Stimulated activated CD8-positive, alpha-beta memory T cell treated with anti-CD3 and anti-CD28 coated beads, Interleukin-15, amount 100 ng/mL, for 24 hours (primary cell): ENCODE measurements at places on chromosomes 7 and 10.

DNA sequence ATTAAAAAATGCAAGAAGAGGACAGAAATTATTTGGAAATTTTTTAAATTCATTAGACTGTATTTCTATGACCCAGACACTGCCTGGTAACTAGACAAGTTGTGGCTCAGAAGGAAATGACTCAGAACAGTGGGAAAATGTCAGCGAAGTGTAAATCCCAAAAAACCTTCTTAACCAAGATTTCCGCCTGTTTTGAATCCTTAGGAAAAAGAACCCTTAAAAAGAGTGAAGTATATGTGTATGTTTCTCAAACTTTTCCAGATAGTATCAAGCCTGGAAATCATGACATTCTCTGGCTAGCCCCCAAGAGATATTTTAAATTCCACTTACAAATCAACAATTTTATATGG lies 42.7 kb upstream of the PLXNA4 start:
- DNase-seq, result no peak

- DNase-seq, result no peak
These were observed 121.9 kb downstream of the SMURF1 start for GRCh38 chr7:99021941-99022560.

DNA sequence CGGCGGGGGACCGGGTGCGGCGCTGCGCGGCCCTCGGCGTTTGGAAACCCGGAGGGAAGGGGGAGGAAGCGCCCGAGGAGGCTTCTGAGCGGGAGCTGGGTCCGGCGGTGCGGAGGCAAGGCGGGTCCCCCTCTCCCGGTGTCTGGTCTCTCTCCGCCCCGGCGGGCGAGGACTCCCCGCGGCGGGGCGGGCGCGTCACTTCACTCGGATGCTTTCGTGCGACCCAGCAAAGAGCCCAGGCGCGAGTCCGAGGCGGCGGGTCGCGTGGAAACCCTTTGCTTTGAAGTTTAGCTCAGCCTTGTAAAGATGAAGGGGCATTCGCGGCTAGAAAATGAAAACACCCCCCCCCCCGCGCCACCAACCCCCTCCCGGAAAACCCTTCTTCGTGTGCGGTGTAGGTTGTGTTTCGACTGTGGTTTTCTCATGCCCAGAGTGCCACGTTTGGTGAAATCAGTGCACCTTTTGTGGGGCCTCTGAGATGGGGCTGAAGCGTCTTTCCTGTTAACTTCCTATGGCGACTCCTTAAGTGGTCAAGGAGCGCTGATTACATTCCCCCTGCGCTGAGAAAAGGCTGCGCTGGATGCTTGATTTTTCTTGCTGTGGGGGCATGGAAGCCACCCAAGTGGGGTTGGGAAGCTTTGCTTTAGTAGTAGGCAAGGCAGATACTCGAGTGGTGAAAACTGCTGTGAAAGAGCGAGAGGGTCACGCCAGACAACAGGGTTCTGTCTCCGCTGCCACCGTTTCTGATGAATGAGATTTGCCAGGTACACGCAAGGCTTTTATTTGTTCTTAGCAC lies 876 bp downstream of the GNAI1 start:
- no peak for DNase-seq

DNA sequence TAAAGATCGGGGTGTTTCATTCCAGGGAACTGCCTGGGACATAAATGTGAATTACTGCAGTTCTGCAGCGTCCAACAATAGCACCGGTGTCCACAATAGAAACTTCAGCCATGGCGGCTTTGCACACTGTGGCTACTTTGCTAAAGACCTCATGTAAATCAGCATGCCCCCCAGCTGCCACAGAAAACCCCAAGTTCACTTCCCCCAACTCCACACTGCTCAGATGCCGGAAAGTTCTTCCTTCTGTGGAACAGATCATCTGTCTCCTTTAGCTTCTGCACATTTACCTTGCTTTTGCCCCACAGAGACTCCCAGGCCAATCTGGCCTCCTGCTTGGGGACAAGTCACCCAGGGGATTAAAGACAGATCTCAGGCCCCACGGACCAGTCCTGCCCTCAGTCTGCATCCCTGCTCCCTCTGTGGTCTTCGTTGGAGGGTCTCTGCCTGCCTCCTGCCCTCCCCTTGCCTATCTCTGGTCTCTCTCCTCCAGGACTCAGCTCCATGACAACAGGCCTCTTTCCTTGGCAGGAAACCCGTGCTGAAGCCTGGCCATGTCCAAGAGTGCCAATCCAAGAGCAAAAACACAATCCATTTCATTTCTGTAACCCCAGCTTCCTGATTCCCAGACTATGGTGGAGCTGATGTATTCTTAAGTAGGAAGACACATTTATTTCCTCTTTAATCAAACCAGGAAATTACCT lies 403.2 kb downstream of the RPS24 start:
- no peak for DNase-seq

DNA sequence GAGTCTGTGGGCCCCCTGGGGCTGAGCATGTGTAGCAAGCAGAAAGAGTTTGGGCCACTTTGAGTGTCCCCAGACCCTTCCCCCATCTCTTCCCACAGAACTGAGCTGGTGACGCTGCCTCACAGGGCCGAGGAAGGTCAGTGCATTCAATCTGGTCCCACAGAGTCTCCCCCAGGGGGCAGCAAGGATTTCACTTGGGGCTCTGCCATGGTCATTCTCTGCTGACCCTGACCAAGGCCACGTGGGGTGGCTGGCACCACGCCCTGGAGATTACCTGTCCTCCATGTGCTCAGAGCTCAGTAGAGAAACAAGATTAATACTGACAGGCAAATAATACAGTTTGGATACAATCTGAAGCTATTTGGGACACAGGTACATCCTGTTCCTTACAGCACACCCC lies 30.2 kb downstream of the ADRA2A start:
- no peak for DNase-seq

- no peak for DNase-seq
These were observed 73.3 kb downstream of the CREB3L2 start for GRCh38 chr7:137928626-137929025.

GRCh38 chr10:75166623-75166972 lies 44.0 kb upstream of the VDAC2 start:
- DNase-seq, result no peak
